ENCODE measurements at places on chromosomes 2 and 18.
A peak's percentile ranks its signal among the peaks of the same experiment; 100 is the strongest.

DNA sequence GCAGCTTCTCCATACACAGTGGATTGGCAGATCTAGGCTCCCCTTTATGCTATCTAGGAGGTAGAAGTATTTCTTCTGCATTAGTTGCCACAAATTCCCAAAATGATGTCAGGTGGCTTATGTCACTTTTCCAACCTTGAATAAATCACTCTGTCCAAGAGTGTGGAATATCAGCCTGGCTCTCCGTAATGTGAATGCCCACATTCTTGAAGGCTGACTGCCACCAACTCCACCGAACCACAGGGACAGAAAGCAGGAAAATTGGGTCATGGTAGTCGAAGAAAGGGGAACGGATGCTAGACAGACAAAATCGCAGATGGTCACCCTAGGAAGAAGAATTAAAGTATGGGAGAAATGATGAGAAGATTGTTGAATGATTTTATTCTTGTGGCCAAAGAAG is 624.9 kb upstream of the CDH2 start:
- no peak for DNase-seq

- no peak for DNase-seq
These were observed 120.3 kb upstream of the NFATC1 start for GRCh38 chr18:79275461-79275860.

- DNase-seq, result no peak
These were observed 42.9 kb downstream of the NCK2 start for GRCh38 chr2:105787376-105788318.

DNA sequence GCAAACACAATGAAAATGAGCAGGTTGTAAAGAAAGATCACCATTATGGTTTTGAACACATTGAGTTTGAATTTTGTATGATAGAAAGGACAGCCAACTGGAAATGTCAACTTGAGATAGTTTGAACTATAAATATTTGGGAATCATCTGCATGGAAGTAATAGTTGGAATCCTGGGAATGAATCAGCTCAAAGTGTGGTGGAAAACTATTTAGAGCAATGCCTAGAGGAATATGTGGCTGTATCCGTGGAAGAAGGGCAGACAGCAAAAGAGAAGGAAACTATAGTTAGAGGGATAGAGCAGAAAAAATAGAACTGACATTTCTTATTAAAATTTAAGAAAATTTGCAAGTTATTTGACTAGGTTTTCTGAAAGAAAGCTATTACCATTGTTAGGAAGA is 112.5 kb upstream of the OTX1 start:
- peak; percentile 17 for DNase-seq
